ENCODE measurements at places on chromosomes 16 and 17.

DNA sequence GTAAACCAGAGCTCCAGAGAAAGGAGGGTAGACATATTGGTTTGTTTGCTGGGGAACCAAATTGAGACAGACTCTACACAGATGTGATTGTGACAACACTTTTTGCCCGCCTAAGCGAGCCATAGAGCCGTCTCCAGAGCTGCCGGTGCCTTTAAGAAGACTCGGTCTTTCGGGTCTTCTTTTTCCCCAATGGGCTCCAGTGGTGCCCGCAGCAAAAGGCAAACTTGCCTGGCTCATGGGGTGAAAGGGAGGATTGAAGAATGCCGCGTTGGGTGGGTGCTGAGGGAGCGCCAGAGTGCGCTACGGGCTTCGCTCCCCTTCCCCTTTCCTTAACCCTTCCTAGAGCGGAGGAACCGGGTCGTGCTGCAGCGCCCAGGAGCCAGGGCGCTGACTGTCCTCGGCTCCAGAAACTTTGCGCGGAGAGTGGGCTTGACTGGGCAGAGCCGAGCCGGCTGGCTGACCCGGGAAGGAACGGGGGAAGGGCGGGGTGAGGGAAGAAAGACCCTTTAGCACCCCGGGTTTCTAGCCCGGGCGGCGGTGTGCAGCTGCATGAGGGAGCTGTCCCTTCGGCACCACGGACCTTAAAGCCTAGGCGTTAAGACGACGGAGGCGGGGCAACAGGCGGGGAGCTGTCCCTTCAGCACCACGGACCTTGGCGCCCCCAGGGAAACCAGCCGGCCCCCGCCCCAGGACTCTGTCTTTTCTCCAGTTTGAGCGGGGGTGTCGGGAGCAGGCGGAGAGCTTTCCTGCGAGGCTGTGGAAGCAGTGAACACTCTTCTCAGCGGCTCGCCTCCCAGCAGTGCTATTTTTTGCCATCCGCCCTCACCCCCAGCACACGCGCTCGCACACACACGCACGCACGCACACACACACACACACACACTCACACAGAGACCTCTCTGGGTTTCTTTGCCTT, at the start of gene CACNG3:
CACNG3 (plus strand) TSS at position 880 of the 916 bp plus-strand sequence. CDS start 420 bp downstream, outside the sequence.
- DNase-seq, result peak; percentile 8

DNA sequence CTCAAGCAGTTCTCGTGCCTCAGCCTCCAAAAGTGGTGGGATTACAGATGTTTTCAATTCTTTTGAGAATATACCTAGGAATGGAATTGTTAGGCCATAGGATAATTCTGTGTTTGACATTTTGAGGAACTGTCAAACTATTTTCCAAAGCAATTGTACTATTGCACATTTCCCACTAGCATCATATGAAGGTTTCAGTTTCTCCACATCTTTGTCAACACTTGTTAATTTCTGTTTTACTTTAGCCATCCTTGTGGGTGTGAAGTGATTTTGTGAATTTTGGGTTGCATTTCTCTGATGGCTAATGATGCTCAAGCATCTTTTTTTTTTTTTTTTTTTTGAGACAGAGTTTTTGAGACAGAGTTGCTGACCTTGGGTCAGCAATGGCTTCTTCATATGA, 6.2 kb downstream of the NT5M start:
- DNase-seq, result no peak

DNA sequence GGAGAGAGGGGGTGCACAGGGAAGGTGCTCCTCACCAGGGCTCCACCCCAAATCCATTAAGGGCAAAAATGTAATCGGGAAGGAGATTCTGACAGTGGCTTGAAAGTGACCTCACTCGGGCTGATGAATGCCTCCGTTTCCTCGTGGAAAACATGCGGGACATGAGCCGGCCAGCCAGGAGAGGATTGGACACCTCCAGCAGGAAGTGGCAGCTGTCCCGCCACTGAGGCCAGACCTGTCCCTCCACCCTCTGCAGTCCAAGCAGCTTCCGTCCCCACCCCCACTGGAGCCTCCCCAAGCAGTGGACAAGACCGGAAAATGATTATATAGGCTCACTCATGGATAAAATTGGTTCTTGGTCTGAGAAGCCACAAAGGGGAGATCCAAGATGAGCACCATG, 82.1 kb upstream of the CCL1 start:
- no peak for DNase-seq

- DNase-seq, result no peak
Measured at GRCh38 chr16:19210280-19210924, 42.4 kb downstream of the SYT17 start.

GRCh38 chr16:35745191-35745590, 2285.8 kb downstream of the TP53TG3F start:
- DNase-seq, result no peak

DNA sequence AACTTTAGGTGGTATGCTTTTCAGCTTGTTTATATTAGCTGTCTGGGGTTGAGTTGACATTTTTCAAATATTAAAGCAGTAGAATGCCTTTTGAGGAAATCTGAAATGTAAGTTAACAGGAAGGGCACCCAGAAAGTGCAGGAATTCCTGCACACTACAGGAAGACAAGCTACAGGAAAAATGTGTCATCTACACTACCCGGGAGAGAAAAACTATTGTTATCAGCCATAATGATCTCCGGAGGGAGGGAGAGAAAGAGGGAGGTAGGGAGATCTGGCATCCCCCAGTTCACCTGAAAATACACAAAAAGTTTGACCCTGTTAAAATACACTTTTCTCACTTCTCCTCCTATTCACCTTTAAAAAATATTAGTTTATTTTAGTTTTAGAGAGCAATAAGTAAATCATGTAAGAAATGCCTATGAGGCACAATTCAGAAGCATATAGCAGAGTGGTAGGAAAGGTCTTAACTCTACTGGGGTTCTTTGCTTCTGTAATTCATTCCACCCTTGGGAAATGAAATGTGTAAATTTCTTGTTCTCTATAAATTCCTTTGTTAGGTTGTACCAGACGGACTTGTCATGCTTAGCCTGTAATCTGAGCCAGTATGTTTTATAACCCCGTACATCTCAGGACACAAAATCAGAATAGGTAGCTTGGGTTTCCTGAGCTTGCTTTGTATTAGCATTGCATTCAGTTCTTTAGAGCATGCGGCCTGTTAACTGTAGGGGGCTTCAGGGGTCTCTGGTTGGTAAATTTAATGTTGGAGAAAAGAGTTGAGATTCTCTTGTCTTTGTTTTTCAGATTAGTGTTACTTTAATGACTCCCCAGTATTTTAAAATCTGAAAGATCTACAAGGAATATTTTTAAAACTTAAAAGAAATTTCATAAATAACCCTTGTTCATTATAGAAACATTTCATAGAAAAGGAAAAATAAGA, 3.3 kb downstream of the MAP2K6 start:
- DNase-seq, result no peak
